ENCODE measurements at places on chromosomes 16 and 17. TPM values are rescaled to one million over a fixed set of nuclear protein-coding genes. Genes with fewer than 3 reads are reported as not detected.

ZNF469 gene
- 3.0 TPM for total RNA-seq

TMIGD1 gene
- not detected for total RNA-seq

PKMYT1 gene
- total RNA-seq, result not detected

PRSS22 gene
- not detected for total RNA-seq

PPL gene
- total RNA-seq, result 25.7 TPM

OMG gene
- total RNA-seq, result not detected

CRYM gene
- total RNA-seq, result not detected

PIK3R5 gene
- total RNA-seq, result 42.0 TPM

CDRT15 gene
- total RNA-seq, result not detected

ABI3 gene
- total RNA-seq, result 35.1 TPM

- H3K27ac ChIP-seq, result no peak overlapping the region
- no peak for DNase-seq
- peaks cover 26% of the 10 kb centered on the region for H3K27me3 ChIP-seq
These were observed 3.7 kb upstream of the SRCIN1 start for GRCh38 chr17:38609280-38610031.

DNA sequence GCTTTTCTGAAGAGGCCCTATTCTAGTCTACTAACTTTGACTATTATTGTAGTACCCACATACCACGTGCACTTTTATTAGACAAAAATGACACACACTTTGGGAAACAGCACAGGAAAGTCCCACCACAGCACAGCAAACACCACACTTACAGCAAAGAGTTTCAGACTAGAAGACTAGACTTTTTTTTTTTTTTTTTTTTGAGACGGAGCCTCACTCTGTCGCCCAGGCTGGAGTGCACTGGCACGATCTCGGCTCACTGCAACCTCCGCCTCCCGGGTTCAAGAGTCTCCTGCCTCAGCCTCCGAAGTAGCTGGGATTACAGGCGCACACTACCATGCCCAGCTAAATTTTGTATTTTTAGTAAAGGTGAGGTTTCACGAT is 20.1 kb downstream of the YWHAE start:
- peak overlapping the region; percentile 5 for H3K4me3 ChIP-seq
- peaks cover 25% of the 10 kb centered on the region for H3K4me1 ChIP-seq
- H3K27me3 ChIP-seq, result no peaks in the 10 kb centered on the region
- DNase-seq, result no peak

- H3K4me3 ChIP-seq, result no peak within 1 kb of the TSS
- DNase-seq, result no peak
- no peaks in the 10 kb centered on the region for H3K4me1 ChIP-seq
- H3K36me3 ChIP-seq, result no peaks in the 10 kb centered on the region
- no peak within 1 kb of the TSS for H3K27ac ChIP-seq
These were observed at the start of gene OR3A2 for GRCh38 chr17:3385869-3386816. Gene OR3A2, minus strand, starts transcription at chr17:3386308.

DNA sequence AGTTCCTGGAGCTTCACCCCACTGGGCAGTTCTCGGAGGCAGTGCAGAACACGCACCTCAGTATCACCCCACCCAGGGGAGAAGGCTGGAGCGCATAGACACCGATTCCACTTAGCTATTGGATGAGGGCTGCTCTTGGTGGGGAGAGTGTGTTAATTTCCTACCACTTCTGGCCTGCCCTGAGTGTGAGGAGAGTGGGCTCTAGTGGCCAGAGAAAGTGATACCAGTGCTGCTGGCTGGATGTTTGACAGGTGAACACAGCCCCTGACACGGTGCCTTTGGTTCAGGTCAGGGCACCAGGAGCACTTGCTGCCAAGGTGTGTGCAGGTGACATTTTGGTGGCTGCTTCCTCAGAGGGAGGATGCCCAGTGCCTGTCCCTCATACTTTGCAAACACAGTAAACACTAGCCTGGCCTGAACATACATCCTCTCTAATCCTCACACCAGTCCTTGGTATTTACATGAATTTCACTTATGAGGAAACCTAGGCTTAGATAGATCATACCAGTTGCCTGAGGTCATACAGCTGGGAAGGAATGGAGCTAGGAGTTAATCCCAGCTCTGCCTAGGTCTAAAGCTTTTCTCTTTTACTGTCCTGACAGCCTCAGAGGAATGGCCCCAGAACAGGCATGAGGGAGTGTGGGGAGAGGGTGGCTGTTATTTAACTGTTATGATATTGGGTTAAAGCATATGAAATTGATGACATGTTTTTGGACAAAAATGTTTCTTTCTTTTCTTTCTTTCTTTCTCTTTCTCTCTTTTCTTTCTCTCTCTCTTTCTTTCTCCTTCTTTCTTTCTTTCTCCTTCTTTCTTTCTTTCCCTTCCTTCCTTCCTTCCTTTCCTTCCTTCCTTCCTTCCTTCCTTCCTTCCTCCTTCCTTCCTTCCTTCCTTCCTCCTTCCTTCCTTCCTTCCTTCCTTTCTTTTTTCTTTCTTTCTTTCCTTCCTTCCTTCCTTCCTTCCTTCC is 21.0 kb upstream of the ITGAX start:
- no peak overlapping the region for H3K27ac ChIP-seq
- H3K27me3 ChIP-seq, result no peaks in the 10 kb centered on the region
- no peak overlapping the region for H3K4me3 ChIP-seq
- H3K36me3 ChIP-seq, result no peaks in the 10 kb centered on the region

- no peak overlapping the region for H3K4me3 ChIP-seq
- H3K4me1 ChIP-seq, result no peaks in the 10 kb centered on the region
- no peak for DNase-seq
- no peaks in the 10 kb centered on the region for H3K36me3 ChIP-seq
- H3K27me3 ChIP-seq, result no peaks in the 10 kb centered on the region
- H3K27ac ChIP-seq, result no peak overlapping the region
These were observed 6.9 kb downstream of the TMEM170A start for GRCh38 chr16:75457485-75458021.

DNA sequence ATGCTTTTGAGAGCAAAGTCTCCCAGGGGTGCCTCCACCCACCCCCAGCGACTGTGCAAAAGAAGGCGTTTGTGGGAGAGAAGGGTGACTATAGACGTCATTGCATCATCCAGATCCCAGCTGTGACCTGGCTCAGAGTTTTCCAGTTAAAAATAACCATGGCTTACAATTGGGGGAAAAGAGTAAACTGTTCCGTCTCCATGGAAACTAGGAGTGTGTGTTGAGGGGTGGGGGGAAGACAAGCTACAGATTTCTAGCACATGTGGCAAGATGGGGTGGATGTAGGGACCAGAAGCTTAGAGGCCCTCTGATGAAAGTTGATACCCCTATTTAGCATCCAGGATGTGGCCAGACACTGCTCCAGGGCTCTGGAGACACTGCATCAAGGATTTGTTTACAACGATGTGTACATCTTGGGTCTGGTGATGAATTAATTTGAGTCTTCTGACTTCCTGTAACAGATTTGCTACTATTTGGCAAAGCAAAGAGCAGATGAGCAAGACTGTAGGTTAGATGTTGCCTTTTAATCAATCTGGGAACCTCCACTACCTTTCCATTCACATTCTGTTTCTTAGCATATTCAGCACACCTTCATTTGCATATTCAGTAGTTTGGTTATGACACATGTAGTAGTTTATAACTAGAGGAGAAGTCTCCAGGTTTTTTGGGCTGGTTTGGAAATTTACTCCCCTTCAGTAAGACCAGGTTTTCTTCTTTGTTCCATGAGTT is 6.2 kb upstream of the DUSP14 start:
- no peaks in the 10 kb centered on the region for H3K27me3 ChIP-seq
- peaks cover 5% of the 10 kb centered on the region for H3K36me3 ChIP-seq
- H3K4me3 ChIP-seq, result no peak overlapping the region
- H3K4me1 ChIP-seq, result peaks cover 7% of the 10 kb centered on the region

DNA sequence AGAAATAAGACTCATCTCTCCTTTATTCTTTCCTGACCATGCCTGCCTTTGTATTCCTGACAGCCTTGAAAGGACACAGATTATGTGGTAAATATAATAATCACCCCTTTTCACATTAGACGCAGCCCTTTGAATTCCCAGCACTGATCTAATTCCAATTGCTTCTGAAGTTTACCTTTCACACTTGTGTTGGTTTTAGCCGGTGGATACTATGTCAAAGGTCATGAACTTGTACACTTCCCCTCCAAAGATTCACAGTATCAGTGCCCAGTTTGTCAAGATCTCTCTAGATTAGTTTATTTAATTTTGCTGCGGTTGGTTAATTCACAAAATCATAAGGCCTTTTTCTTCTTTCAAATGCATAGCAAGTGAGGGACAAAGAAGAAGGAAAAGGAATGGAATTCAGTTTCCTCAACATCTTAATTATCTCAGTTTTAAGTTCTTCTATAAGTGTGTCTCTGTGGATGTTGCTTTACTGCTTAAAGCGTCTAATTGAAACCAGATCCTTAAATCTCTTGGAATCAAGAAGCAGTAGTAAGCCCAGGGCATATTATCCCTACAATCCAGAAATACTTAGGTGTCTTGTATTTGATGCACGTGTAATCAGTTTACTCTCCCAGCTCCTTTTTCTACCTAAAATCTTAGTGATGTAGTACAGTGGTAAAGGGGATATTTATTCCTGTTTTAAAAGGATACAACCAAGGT is 174.3 kb upstream of the TBX2 start:
- H3K36me3 ChIP-seq, result no peaks in the 10 kb centered on the region
- H3K4me1 ChIP-seq, result no peaks in the 10 kb centered on the region
- no peak overlapping the region for H3K27ac ChIP-seq
- no peaks in the 10 kb centered on the region for H3K27me3 ChIP-seq
- H3K4me3 ChIP-seq, result no peak overlapping the region

GRCh38 chr16:19560078-19560477 is 4.6 kb downstream of the VPS35L start:
- no peaks in the 10 kb centered on the region for H3K27me3 ChIP-seq
- peaks cover 7% of the 10 kb centered on the region for H3K36me3 ChIP-seq
- H3K27ac ChIP-seq, result no peak overlapping the region
- DNase-seq, result no peak

DNA sequence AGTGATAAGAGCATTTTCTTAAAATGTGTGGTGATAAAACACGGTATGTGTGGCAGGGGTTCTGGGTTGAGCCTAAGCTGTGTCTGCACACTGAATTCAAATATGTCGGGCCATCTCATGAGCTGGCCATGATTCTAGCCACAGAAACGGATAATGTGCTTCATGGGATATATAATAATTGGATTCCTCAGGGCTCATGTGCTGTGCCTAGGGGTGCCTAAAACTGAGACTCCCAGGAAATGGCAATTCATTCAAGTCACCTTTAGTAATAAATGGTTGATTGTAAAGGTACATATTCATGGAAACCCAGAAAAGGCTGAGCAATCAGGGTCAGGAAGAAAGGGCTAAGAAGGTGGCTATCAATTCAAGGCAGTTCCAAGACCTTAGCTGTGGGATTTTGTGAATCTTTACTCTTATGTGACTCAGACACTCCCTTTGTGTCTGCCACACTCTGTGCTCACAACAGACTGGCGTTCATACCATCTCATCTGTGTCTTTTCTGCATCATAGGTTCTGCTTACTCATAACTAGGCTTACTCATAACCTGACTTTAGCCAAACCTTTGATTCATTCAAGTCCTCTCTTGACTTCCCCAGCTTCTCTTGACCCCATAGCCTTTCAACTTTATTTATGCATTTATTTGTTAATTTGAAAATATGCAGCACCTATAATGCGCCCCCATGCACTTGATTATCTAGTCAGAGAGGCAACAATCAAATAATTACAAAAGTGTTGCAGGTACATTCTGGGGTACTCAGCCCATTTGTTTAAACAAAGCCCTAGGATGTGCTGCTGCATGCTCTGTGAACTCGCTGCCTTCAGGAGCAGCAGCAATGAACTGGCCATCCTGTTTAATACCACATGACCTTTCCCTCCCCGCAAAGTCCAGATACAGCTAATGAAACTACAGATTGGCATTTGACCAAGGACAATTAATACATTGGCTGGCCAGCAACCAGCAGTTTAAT is 28.4 kb upstream of the MED13 start:
- no peak for DNase-seq
- H3K27ac ChIP-seq, result no peak overlapping the region
- H3K4me3 ChIP-seq, result no peak overlapping the region
- no peaks in the 10 kb centered on the region for H3K36me3 ChIP-seq
